IgD-negative memory B cell (primary cell): ENCODE measurements at places on chromosomes 7 and 10. TPM values are rescaled to one million over a fixed set of nuclear protein-coding genes. Genes with fewer than 3 reads are reported as not detected.

The SEMA4G gene
- not detected for polyA plus RNA-seq

The MYO3A gene
- polyA plus RNA-seq, result 0.15 TPM

The CLEC5A gene
- not detected for polyA plus RNA-seq

The NANOS1 gene
- polyA plus RNA-seq, result not detected

The FAM20C gene
- not detected for polyA plus RNA-seq

The ANKIB1 gene
- polyA plus RNA-seq, result 4.4 TPM

The NEURL1 gene
- polyA plus RNA-seq, result 0.35 TPM

The ZNF138 gene
- polyA plus RNA-seq, result 16.0 TPM

The CYP2C18 gene
- polyA plus RNA-seq, result not detected

The VGF gene
- polyA plus RNA-seq, result not detected

The TLL2 gene
- 0.41 TPM for polyA plus RNA-seq

The ZFAND2A gene
- 51.1 TPM for polyA plus RNA-seq

The SCD gene
- polyA plus RNA-seq, result 2.2 TPM

The RBP3 gene
- polyA plus RNA-seq, result not detected

The KLLN gene
- polyA plus RNA-seq, result 0.25 TPM

The HSPA14 gene
- polyA plus RNA-seq, result 11.3 TPM

The TMEM236 gene
- polyA plus RNA-seq, result not detected

The IKZF1 gene
- 213 TPM for polyA plus RNA-seq

The SLC35B4 gene
- 17.2 TPM for polyA plus RNA-seq

The PSMA2 gene
- polyA plus RNA-seq, result 168 TPM

The MTPN gene
- polyA plus RNA-seq, result 235 TPM
